ENCODE measurements at places on chromosomes 7 and 10.

DNA sequence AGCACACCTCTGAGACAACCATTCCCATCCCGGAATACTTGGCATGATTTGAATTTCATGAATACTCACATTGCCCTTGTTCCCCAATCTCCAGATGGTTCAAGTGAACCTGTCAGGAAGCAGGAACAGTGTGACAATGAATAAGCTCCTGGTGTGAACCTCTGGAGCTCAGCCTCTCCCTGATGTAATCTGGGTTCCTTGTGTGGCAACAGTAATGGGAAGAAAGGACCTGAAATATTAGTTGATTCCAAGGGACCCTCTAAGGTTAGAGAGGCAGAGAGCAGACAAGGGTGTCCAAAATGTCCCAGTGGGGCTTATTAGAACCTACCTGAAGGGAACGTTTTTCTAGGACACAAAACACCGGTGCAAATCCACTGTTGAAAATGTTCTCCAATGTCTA lies 8.5 kb downstream of the OR2A7 start:
- no peak for DNase-seq

DNA sequence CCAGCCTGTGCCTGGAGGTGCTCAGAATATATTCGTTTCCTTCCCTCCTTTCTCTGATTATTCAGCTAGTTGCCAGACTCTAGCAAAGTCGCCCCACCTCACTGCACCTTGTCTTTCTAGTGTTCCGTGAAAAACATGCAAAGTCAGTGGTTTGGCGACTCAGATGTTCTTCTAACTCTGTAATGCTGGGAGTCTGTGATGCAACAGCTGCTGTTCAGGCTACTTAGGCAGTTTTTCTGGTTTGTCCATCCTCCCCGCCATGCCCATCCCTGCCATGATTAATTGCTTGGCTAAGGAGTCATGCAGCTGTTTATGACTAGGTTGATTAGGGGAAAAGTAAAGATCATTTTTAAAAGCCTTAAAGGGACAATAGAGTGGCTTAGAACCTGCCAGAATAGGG lies 99.4 kb downstream of the MTPN start:
- DNase-seq, result no peak

DNA sequence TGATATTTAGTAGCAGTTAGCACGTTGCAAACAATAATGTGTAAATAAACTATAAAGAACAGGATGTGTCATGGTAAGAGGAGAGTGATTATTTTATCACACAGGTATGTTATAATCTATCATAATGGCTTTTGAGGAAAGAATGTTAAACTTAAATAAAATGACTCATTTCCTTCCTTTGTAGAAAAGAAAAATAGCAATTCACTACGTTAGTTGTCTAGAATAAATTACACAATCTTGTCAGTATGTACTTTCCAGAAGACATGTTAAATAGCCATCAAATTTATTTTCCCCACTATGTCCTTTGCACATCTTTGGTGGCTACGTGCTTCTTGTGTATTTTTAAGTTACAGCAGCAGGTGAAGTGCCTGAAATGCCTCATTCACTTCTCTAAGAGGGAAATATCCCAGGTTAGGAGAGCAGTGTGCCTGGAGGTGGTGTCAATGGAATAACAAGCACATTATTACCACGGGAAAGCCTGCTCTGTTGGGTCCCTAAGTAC lies 133.8 kb downstream of the SEMA3A start:
- no peak for DNase-seq

- DNase-seq, result no peak
These were observed 32.1 kb downstream of the EN2 start for GRCh38 chr7:155489862-155490696.

DNA sequence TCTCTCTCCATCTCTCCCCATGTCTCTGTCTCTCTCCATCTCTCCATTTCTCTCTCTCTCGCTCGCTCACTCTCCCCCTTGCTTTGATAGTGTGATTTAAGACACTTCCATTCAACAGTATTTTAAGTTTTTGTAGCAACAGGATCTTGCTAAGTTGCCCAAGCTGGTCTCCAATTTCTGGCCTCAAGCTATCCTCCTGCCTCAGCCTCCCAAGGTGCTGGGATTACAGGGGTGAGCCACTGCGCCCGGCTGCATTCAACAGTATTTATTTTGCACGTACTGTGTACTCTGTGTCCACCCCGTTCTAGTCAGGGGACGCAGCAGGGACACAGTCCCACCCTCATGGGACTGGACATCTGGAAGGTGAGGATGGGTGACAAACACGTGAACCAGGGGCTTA lies 14.4 kb upstream of the PDGFA start:
- DNase-seq, result no peak

GRCh38 chr10:133096616-133097269 lies 9.0 kb downstream of the ADGRA1 start:
- DNase-seq, result no peak

DNA sequence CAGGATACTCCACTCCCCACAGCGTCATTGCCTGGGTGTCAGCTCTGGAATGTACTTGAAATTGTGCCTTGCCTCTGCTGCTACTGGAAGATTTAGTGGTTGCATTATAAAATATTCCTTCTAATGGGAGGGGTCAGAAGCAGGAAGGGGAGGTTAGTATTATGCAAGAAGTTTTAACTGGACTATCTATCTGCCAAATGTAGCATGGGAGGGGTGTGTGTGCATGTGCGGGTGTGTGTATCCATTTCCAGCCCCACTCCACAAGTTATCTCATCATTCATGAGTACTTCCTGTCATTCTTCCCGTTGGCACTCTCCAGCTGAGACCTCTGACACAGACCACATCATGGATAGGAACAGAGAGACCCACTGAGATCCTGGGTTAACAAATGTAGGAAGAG lies 13.4 kb downstream of the MBL2 start:
- no peak for DNase-seq

DNA sequence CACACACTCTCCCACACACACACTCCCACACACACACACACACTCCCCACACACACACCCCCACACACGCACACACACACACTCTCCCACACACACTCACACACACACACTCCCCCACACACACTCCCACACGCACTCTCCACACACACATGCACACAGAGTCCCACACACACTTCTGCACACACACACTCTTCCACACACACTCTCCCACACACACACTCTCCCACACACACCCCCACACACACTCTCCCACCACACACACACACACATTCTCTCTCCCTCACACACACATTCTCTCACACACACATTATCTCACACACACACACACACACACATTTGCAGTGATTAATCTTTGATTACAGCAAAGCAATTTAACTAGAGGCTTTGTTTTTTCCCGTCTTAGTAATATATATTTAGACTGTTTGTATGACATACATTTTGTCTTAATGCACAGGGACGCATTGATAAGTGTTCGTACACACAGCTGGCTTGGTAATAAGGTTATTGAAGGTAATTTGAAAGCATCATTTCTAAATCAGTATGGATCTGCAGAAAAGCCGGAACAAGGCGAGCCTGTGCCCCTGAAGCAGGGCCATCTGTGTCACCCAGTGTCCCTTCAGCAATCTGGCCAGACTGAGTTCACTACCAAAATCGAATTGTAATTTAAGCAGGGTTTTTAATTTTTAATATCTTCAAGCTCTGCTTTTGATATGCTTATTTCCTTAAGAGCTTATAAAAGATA lies 69.9 kb upstream of the SH2B2 start:
- no peak for DNase-seq

GRCh38 chr7:149133028-149133710 lies 7.0 kb upstream of the ZNF425 start:
- DNase-seq, result no peak

GRCh38 chr7:17699696-17700095 lies 240.6 kb downstream of the SNX13 start:
- no peak for DNase-seq

DNA sequence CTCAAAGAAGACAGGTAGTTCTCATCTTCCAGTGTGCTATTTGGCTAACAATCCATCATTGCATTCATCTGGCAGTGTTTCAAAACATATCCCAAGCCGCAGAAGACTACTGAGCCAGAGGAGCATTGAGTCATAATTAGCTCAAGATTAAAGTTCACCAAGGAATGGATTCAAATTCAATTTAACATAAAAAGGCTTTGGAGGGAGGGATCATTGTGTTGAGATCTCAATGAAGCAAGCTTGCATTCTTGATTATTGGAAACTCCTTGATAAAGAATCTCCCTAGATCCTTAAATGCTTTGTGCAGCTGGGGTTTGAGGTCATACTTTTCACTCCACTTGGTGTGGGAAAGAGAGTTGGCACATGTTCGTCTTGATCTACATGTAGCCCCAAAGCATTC lies 142.8 kb upstream of the SEMA3A start:
- DNase-seq, result no peak

GRCh38 chr10:22573820-22574569 lies 140.4 kb downstream of the PIP4K2A start:
- DNase-seq, result no peak

GRCh38 chr7:135620980-135621850 lies 41.1 kb upstream of the STMP1 start:
- no peak for DNase-seq

GRCh38 chr10:119688033-119688508 lies 36.9 kb downstream of the BAG3 start:
- DNase-seq, result no peak
